Hematopoietic multipotent progenitor cell treated with erythropoietin and hydrocortisone succinate and interleukin-3 and kit ligand, for 6 days (in vitro differentiated cells): ENCODE measurements at places on chromosomes 11 and 22.

DNA sequence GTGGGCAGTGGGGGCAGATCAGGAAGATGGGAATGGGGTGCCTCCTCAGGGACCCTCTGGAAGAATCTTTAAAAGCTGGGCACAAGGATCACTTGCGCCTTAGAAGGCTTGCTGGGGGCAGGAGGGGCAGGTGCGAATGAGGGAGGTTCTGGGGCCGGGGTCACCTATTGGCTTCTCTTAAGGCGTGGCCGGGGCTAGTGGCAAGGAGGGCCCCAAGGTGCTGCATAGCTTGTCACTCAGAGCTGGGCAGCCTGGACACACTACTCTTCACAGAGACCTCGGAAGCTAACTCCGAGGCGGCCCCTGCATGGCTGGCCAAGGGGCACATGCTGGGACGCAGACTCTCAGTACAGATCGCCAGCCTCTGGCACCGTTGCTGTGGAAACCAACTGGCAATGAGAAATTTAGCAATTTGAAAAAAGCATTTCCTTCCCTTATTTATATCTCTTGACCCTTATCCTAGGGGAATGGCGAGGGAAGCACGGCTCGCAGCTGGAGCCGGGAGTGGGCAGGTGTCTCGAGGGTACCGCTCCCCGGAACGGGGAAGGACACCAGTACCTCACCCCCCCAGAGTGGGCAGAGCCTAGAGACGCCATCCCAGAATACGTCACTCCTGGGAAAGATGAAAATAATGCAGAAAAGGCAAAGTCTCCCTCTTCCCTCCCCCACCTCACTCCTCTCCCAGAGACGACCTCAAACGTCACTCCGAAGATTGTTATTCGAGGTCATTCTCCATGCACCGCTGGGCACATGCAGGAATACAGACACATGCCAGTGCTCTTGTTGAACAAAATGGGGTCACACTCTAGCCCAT is 188.1 kb downstream of the CTTN start:
- DNase-seq, result no peak

- DNase-seq, result no peak
Measured at GRCh38 chr11:135006800-135007199, 594.8 kb upstream of the B3GAT1 start.

DNA sequence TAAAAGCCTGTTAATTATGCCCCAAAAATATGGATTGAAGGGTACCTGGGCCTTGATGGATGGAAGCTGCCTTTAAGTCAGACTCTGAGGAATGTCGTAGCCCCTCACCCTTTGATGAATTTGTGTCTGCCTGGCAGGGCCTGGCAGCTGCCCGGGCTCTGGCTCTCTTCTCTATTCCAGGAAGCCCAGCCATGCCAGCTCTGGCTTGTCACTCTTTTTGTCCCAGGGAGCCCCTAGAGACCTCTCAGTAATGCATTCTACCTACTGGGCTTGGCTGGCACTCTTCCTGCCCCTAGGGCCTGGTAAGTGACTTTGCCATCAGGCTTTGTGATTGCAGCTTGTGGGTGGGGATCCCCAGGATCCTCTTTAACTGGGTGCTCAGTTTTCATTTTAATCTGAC is 103.8 kb downstream of the GRIK4 start:
- no peak for DNase-seq

DNA sequence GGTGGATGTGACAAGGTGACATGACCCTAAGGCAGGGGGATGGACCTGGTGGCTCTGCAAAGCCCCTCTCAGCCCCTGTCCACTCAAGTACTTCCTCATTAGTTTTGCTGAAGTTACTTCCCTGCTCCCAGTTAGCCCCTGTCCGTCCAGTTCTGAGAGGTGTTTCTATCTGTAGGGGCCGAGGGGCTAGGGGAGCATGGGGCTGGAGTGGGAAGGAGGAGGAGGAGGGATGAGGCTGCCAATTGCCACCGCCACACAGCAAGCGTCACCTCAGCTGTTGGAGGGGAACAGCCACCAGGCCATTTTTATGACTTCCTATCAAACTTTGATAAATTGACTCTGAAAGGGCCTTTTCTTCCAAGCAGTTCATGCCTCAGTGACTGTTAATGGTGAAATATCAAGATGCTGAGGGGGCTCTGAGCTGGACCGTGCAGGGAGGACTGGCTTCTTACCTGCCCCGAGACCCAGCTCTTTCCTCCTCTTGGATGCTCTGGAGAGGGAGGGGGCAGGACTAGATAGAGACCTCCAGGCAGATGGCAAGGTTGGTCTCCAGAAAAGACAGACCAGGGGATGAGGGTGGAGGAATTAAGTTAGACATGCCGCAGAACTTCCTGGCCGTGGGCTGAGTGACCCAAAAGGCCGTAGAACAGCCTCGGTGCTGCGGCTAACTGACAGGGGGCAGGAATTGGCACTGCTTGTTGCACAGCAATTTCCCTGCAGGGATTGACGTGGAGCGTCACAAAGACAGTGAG is 137.0 kb downstream of the ST3GAL4 start:
- DNase-seq, result no peak
